ENCODE measurements at places on chromosomes 12 and 14. TPM values are rescaled to one million over a fixed set of nuclear protein-coding genes. Genes with fewer than 3 reads are reported as not detected.

CIROP gene
- total RNA-seq = not detected

TMEM119 gene
- 1.1 TPM for total RNA-seq

RASSF9 gene
- 2.4 TPM for total RNA-seq

STON2 gene
- 29.9 TPM for total RNA-seq

KRT8 gene
- total RNA-seq = 1.9 TPM

CD9 gene
- total RNA-seq = 30.5 TPM

RASSF8 gene
- 33.8 TPM for total RNA-seq

PLEKHH1 gene
- 13.2 TPM for total RNA-seq

ADIPOR2 gene
- 33.8 TPM for total RNA-seq

KRT6B gene
- not detected for total RNA-seq

BRMS1L gene
- 17.2 TPM for total RNA-seq

ABCD2 gene
- total RNA-seq = 3.5 TPM

IL22 gene
- 0.82 TPM for total RNA-seq

GATC gene
- total RNA-seq = 22.9 TPM

GPRC5D gene
- total RNA-seq = not detected

PGAM5 gene
- total RNA-seq = 21.9 TPM

ISM2 gene
- total RNA-seq = 0.45 TPM

CCDC85C gene
- total RNA-seq = 11.3 TPM

DPY19L2 gene
- total RNA-seq = 43.7 TPM

KRT6C gene
- not detected for total RNA-seq

ALDH2 gene
- total RNA-seq = 22.0 TPM

FAR2 gene
- total RNA-seq = 41.4 TPM

CD163 gene
- 2.9 TPM for total RNA-seq

DIO3 gene
- 6.1 TPM for total RNA-seq

CNIH1 gene
- 40.2 TPM for total RNA-seq

SLC25A47 gene
- total RNA-seq = not detected

OR4E2 gene
- not detected for total RNA-seq

HCAR1 gene
- 1.1 TPM for total RNA-seq

Measured in cerebellum (tissue), 4 donors.